ENCODE measurements at places on chromosomes 7 and 10.

DNA sequence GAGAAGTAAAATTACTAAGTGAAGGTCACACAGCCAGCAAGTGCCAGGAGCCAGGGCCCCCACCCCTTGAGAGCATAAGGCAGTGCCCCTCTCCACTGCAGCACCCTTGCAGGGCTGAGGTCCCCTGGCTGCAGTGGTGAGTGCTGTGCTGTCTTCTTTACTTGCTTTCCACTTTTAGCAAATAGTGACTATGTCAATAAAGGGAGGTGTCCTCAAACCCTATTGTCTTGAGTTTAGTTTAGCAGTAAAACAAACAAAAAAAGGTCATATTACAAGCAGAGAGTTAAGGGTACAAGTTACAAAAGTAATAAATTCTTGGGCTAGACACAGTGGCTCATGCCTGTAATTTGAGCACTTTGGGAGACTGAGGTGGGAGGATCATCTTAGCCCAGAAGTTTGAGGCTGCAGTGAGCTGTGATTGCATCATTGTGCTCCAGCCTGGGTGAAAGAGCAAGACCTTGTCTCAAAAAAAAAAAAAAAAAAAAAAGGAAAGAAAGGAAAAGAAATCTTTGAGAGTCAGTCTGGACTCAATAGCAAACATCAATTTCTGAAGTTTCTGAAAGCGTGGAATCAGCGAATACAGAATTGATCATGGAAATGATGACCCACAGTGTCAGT, 39.0 kb upstream of the KIF5B start:
- DNase-seq, result no peak

GRCh38 chr10:75202321-75203045, 8.1 kb upstream of the VDAC2 start:
- no peak for DNase-seq

- peak; percentile 57 for DNase-seq
These were observed 87.4 kb downstream of the CHN2 start for GRCh38 chr7:29281782-29282541.

GRCh38 chr10:128377988-128378387, 251.8 kb upstream of the MKI67 start:
- DNase-seq, result no peak

- DNase-seq, result no peak
These were observed 95.0 kb downstream of the MKI67 start for GRCh38 chr10:128031216-128031615.

DNA sequence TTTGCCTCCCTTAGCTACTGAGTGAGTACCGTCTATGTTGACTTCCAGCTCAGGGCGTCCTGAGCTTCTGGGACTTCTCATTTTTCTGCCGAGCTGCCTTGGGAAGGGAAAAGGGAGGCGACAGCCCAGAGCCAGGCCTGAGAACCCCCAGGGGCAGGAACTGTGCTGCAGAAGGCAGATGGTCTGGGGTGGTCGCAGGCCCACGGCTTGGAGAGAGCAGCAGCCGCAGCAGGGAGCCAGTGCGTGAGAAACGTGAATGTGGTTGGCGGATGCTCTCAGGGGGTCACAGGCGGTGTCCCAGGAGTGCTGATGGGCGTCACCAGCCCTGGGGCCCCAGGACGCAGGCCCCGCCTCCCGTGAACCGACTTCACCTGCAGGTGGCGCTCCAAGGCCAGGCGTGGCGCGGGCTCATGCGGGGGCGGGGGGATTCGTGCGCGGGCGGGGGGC, 9.2 kb upstream of the PWWP2B start:
- no peak for DNase-seq

DNA sequence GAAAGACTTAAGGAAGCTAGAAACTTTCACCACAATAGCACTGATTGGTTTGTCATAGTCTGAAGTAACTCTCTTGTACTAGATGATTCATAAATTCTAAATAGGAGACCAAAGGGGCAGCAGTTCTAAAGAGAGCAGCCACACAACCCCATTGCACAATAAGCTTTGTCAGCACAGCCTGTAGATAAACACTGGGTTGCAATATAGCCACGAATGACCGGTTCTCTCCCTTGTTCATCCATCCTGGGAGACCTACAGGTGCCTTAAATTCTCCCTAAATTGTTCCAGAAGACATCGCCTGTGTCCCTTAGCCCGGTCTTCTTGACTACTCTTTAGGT, 167.0 kb downstream of the SNX13 start:
- DNase-seq, result no peak

DNA sequence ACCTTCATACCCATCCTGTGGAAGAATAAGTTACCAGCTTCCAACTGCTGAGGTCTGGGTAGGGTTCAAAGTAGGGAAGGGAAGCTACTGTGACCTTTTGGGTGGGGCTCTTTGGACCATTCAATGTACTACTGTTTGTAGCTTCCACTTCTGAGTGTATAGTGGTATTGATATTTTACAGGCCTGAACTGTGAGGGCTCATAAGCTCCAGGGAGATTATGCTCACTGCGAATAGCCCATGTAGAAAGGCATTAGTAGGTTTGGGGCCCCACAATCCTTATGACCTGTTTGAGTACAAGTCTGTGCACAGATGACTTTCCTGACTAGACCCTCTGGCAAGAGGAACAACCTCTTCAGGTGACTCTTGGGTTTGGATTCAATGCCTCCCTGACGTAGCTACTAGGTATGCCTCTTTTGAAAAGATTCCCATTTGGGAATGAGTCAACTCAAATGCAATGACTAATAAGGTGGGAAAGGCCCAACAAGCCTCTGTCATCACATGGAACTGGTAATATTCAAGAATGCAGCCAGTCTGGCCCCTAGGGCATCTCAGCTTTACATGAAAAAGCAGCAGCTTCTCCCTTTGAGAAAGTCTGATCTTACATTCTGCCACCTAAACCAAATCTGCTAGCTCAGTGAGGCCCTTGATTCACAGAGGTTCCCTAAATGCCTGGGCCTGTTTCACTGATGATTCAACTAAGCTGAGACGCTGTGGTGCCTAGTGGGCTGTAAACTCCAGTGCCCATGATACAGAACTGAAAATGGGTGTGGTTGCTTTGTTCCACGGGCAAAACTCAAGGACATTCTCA, 79.8 kb downstream of the ABI1 start:
- no peak for DNase-seq

GRCh38 chr7:16669581-16669980, 23.6 kb downstream of the BZW2 start:
- no peak for DNase-seq

GRCh38 chr10:34889004-34889869, 74.1 kb upstream of the PARD3 start:
- no peak for DNase-seq

DNA sequence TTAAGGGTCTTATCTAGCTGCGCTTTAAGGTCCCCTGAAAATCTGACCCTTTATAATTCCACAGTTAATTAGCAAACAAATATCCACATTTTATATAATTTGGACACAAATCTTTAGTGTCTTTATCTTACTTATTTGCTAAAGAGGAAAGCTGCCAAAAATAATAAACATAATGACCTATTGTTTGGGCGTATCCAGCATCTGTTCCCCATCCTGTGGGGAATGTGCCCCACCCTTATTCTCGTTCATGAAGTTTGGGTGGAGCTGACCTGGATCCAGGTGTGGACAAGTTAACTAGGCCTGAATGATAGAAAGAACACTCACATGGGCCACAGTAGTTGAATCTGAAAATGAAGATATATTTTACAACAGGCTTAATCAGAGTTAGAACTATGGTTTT, 218.3 kb downstream of the CRPPA start:
- DNase-seq, result no peak

- no peak for DNase-seq
These were observed 206.8 kb upstream of the MTPN start for GRCh38 chr7:136183981-136184380.

DNA sequence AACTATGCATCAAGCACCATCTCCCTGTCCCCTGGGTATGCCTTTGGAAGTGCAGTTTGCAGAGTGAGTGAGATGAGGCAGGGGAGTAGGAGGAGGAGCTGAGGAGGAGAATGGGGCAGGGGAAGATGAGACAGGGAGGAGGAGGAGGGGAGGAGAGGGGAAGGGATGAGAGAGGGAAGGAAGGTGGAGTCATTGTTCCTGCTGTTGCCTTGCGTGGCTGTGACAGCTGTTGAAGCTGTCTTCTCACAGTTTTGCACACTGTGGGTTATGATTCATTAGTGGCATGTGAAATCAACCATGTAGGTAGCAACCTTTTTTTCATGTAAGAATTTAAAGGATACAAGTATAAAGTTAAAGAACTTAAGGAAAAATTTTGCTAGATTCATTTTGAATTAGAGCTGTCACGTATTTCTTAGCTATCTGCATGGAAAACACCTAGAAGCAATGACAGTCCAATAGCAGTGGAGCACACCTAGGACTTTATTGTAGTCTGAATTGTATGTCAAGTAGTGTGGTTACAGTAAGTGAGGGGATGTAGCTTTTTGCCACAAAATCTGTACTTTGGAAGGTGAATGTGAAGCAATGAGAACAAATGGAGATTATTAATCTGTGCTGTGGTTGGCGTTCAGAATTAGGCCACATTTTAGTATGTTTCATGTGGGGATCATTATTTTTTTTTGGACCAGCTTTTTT, 21.7 kb downstream of the CCM2 start:
- no peak for DNase-seq

- DNase-seq, result no peak
These were observed 806 bp upstream of the VIPR2 start for GRCh38 chr7:159145490-159145855.

DNA sequence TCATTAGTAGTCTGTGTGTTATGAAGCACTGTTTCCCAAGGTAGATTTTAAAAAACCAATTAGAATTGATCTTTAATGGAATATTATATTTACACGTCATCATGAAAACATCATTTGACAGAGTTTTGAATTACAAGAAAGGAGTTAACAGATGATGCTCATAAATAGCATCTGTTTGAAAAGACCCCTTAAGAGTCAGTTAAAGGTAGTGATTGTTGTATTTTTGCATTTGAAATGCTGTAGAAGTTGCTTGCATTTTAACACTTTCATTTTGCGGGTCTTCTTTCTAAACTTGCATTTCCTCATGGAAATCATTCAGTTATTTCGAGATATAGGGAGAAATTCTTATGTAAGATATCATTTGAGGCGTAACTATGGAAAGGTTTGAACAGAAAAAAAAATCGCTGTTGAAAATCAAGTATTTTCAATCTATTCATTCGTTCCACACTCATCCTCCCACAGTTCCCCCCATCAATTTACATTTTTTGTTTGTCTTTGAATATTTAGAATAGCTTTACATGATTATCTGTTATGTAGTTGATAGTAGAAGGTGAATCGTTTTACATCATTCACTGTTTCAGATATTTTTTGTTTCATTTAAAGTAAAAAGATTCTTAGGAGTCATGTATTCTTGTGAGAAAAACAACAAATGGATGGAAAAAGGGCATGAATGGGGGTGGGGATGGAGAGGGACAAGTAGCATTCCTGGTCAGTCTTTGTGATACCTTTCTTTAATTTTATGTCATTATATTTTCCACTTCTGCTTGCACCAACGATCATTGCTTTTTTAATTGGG, 3.0 kb upstream of the SKIDA1 start:
- DNase-seq, result no peak

DNA sequence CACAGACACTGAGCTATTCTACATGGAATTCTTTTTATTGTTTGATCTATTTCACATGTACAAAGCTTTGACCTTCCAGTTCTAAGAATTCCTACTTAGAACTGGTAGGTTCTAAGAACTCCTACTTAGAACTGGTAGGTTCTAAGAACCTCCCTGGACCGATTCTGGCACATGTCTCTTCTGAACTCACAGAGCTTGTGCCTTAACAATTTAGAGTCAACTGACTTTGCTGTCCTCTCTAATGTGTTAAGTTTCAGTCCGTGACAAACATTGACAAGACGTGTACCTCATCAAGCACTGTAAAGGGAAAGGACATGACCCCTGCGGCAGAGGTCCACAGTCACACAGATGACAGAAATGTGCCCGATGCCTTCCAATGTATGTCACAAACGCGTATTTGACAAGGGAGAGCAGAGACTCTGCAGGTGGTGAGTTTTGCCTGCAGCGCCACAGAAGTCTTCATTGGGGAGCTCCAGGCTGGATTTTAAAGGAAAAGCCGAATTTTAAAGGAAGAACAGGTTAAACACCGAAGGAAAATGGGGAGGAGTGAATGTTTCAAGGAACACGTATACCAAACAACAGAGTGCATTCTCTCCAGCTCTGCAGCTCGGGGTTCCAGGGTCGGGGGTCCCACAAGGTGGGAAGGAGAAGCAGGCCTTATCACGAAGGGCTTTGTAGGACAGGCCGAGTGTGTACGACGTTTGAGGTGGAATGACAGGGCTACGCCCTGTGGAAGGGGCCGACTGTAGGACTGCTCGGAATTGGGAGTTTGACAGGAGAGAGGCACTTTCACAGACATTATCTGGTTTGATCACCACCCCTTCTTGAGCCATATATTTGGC, 161.1 kb upstream of the KLF14 start:
- no peak for DNase-seq

DNA sequence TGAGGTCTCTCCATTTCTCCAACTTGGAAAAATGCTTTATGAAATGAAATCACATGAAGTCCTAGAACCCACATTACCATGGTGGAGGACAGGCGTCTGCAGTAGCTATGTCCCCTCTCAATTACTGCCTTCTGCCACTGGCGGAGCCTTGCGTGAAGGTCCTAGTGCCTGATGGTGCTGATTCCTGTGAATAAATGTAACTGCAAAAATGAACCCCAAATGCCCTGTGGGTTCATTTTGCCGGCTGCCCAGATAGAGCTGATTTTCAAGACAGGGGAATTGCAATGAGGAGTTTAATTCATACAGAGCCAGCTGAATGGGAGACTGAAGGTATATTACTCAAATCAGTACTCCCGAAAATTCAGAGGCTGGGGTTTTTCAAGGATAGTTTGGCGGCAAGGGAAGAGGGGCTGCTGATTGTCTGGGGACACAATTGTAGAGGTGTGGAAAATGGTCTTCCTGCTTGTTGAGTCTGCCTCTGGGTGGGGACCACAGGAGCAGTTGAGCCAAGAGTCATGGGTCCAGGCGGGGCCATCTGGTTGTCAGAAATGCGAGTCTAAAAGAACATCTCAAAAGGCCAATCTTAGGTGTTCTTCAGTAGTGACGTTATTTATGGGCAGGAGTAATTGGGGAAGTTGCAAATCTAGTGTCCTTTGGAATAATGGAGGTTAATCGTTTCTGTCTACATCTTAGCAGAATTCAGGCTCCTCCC, 13.5 kb downstream of the PRF1 start:
- no peak for DNase-seq

- DNase-seq, result no peak
These were observed 56.1 kb upstream of the SH2B2 start for GRCh38 chr7:102230593-102230992.

GRCh38 chr10:75640803-75641202, 209.4 kb downstream of the LRMDA start:
- no peak for DNase-seq

DNA sequence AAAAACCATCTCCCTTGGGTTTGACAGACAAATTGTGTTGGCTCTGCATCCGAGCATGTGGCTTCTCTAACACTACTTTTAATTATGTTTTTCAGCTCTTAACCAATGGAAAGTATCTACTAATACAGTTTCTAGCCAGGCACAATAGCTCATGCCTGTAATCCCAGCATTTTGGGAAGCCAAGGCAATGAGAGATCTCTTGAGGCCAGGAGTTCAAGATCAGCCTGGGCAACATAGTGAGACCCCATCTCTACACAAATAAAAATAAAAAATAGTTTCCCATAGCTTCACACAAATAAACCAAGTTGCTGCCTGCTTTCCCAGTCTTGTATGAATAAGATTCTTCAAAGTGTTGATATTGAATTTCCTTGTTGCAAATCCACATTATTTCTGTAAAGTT, 13.8 kb upstream of the ARHGAP12 start:
- DNase-seq, result no peak

Data from NCI-H774 (cell line).